Colonic mucosa (tissue), 4 donors: ENCODE measurements at places on chromosomes 11 and 22. TPM values are rescaled to one million over a fixed set of nuclear protein-coding genes. Genes with fewer than 3 reads are reported as not detected.

- peaks cover 10% of the 10 kb centered on the region for H3K4me1 ChIP-seq
- peaks cover 4% of the 10 kb centered on the region for H3K36me3 ChIP-seq
- H3K27ac ChIP-seq: no peak overlapping the region
- H3K27me3 ChIP-seq: no peaks in the 10 kb centered on the region
- no peak overlapping the region for H3K4me3 ChIP-seq
- no peak for DNase-seq
These were observed 131.8 kb upstream of the PARVA start for GRCh38 chr11:12245549-12246016.

Gene METTL15
- total RNA-seq: 16.5 TPM

- no peaks in the 10 kb centered on the region for H3K27me3 ChIP-seq
- no peak overlapping the region for H3K4me3 ChIP-seq
- H3K4me1 ChIP-seq: no peaks in the 10 kb centered on the region
- no peak overlapping the region for H3K27ac ChIP-seq
- peak; percentile 36 for DNase-seq
- H3K36me3 ChIP-seq: peaks cover 19% of the 10 kb centered on the region
These were observed 43.4 kb downstream of the CPT1A start for GRCh38 chr11:68798221-68798813.

Gene PVALB
- total RNA-seq: not detected

DNA sequence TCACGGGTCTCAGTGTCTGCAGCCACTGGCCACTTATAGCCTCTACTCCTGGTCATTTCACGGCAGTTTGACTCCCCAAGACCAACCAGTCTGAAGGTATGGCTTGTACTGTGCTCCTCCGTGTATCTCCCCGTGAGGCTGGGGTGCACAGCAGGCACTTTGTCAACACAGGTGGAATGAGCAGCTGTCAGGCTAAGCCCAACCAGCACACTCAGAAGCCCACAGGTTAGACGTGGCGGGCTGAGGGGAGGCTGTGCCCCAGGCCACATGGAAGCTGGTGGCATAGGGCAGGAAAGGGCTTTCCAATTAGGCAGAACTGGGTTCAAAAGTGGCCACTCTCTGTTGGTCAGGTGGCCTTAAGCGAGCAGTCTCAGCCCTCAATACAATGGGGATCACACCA is 7.0 kb downstream of the TP53I11 start:
- no peaks in the 10 kb centered on the region for H3K36me3 ChIP-seq
- H3K27me3 ChIP-seq: no peaks in the 10 kb centered on the region
- no peak for DNase-seq
- peaks cover 18% of the 10 kb centered on the region for H3K4me1 ChIP-seq
- H3K4me3 ChIP-seq: no peak overlapping the region
- no peak overlapping the region for H3K27ac ChIP-seq

- no peak overlapping the region for H3K27ac ChIP-seq
- no peak for DNase-seq
- H3K36me3 ChIP-seq: no peaks in the 10 kb centered on the region
- H3K4me3 ChIP-seq: no peak overlapping the region
These were observed 17.6 kb downstream of the GDPD5 start for GRCh38 chr11:75508051-75508561.
